SIG-M5 (cell line): ENCODE measurements at places on chromosomes 4 and X.

DNA sequence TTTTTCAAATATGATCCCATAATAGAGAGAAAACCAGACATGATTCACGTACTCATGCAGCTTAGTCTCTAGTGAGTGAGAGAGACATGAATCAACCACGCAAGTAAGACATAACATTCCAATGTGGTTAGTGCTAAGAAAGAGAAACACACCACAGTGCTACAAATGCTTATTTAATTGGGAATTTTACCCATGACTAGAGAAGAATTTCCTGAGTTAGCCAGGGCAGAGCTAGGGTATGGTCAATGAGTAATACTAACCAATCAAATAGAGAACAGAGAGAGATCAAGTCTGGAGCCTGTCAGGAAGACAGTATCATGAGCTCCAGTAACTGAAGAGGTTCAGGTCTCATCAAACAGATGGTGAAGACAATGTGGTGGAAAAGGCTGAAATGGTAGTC lies 495.2 kb downstream of the PDGFC start:
- DNase-seq, result no peak

- no peak for DNase-seq
Measured at GRCh38 chr4:172945611-172946010, 223.0 kb upstream of the GALNT7 start.

GRCh38 chr4:1492651-1493539 lies 86.7 kb upstream of the NKX1-1 start:
- DNase-seq, result no peak

DNA sequence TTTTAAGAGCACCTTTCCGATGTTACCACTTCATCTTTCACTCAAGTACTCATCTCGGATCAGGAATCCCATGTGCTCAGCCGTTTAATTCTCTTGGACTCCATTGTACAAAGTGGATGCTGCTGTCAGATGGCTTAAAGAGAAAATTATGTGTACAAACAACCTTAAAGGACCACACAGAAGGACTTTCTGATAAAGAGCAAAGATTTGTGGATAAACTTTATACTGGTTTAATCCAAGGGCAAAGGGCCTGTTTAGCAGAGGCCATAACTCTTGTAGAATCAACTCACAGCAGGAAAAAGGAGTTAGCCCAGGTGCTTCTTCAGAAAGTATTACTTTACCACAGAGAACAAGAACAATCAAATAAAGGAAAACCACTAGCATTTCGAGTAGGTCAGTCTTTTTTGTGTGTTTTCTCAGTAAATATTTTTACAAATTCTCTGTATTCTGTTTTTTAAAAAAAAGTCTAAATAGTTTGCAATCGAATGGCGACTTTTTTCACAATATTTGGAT lies 20.1 kb downstream of the MMAA start:
- no peak for DNase-seq

- no peak for DNase-seq
Measured at GRCh38 chrX:49291615-49292337, 11.7 kb upstream of the GAGE10 start.

- DNase-seq, result no peak
Measured at GRCh38 chr4:113159942-113160545, 110.6 kb downstream of the ANK2 start.

GRCh38 chr4:95348418-95348817 lies 200.4 kb downstream of the UNC5C start:
- no peak for DNase-seq

- no peak for DNase-seq
Measured at GRCh38 chr4:120052856-120053255, 13.8 kb downstream of the MAD2L1 start.

GRCh38 chr4:88045021-88045420 lies 37.6 kb downstream of the PKD2 start:
- no peak for DNase-seq

GRCh38 chrX:123964156-123964834 lies 2.8 kb downstream of the STAG2 start:
- no peak for DNase-seq

DNA sequence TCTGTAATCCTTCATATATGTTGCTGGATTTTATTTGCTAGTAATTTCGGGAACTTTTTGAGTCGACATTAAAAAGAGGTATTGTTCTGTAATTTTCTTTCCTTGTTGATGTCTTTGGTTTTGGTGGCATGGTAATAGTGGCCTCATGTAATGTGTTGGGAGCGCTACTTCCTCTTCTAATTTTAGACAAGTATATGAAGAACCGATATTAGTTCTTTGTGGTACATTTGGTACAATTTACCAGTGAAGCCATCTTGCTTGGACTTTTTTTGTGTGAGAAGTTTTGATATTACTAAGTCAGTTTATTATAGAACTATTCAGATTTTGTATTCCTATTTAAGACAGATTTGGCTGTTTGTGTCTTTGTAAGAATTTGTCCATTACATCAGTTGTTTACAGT lies 669.2 kb upstream of the AADAT start:
- no peak for DNase-seq

- no peak for DNase-seq
Measured at GRCh38 chr4:92270908-92271307, 32.9 kb upstream of the GRID2 start.

DNA sequence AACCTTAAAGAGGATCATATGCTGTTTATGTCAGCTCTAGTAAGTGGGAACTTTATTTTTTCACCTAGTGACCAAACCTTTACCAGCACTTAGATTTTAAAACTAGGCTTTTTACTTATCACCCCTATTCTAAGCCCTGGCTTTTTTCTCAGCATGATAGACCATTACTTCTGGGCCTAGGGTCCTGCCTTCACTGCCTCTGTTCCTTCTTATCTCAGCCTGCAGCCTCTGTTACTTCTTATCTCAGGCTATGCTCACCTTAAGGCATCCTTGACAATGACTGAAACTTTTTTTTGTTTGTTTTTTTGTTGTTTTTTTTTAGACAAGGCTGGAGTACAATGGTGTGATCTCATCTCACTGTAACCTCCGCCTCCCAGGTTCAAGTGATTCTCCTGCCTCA lies 59.6 kb downstream of the TMEM154 start:
- no peak for DNase-seq

DNA sequence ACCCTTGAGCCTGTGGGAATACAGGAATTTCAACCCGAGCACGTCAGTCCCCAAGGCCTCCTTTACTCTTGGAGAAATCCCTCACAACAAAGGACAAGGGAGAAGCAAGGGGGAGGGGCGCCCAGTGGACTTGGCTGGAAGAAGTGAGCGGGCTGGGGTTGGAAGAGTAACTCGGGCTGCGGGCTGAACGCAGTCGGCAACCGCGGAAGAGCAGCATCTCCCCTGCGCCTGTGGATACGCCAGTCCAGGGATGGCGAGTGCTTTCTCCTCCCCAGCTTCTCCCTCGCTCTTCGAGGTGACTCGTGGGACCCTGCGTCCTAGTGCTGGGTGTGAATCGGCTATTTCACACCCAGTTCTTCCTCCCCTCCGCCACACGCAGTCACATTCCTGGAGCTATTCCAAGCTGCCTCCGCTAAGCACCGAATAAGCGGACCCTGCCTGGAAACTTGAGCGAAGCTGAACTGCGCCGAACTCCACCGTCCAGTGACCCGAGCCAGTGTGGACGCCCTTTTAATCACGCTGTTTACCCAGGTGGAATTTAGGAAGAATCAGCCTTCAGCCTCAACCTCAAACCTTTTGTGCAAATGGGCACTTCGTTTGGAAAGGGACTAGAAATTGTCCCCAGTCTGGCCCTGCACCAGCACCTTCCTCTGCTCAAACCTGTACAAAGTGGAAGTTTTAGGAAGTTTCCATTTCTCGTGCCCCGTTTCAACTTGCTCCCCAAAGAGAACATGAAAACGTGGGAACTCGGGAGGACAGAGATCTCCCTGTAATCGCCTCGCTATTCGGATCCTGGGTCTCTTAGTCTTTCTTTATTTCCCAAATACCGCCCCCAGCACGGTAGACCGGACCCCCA lies 64.3 kb upstream of the WDR17 start:
- DNase-seq, result no peak

DNA sequence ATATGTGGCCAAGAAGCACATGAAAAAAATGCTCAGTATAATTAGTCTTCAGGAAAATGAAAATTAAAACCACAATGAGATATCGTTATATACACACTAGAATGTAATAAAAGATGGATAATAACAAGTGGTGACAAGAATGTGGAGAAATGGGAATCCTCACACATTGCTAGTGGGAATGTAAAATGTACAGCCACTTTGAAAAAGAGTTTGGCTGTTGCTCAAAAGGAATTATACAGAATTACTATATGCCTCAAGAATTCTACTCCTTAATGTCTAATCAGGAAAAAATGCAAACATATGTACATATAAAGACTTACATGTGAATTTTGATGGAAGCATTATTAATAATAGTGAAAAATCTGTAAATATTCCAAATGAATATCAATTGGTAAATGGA lies 102.2 kb downstream of the SPCS3 start:
- no peak for DNase-seq

- DNase-seq, result no peak
Measured at GRCh38 chr4:174324236-174324635, 40.5 kb downstream of the CEP44 start.

DNA sequence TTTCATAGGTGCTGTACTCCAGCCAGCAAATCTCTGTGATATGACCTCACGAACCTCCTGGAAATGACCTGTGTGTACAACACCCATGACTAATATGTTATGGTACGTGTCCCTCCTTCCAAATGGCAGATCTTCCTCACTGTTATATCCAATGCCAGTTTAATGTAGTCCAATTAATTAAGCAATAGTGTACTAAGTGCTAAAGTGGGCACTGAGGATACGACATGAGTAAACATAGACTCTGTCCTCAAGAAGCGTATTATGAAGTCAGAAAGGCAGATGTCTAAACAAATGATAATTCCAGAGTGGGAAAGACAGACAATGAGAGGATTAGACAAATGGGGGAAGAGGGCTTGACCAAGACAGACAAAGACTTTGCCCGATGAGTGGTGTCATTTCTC lies 33.9 kb downstream of the GPRIN3 start:
- no peak for DNase-seq

- no peak for DNase-seq
Measured at GRCh38 chr4:129543299-129543698, 447.3 kb downstream of the C4orf33 start.

GRCh38 chr4:125938541-125938940 lies 623.8 kb downstream of the FAT4 start:
- DNase-seq, result no peak

DNA sequence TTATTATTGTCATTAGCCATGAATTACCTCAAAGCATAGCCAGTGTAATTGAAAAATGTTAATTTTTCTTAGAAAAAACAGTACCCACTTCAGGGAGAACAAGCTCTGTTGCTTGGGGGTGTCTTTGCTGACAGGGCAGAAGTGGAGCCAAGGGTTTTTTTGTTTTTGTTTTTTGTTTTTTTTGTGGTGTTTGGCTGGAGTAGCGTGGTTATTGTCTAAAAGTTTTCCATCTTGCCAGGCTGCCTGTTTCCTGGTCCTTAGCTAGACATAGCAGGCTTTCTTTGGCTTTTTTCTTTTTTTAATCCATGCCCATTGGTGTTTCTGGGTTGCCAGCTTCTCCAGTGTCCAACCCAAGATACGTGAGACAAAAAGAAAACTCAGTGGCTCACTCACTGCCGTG lies 61.5 kb downstream of the CASP3 start:
- DNase-seq, result no peak

GRCh38 chr4:70722199-70722791 lies 531 bp downstream of the RUFY3 start:
- DNase-seq, result no peak
